Activated T-cell treated with anti-CD3 and anti-CD28 coated beads for 48 hours (primary cell): ENCODE measurements at places on chromosomes 4 and X.

DNA sequence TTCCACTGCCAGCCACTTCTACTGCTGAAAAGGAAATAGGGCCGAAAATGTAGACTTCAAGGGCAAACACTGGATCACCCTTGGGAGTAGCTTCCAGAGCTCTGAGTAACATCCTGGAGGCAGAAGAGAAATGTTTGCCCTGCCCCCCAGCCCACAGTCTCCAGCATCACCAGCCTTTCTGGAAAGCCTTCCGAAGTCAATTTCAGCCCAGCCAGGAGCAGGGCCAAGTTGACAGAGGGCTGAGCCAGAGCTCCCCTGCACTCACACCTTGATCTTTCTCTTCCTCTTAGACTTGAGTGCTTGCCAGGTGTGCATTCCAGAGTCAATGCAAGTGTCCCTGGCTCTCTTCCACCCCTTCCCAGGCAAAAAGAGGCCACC lies 35.2 kb downstream of the SLC25A5 start:
- no peak for DNase-seq

GRCh38 chrX:38847206-38847902 lies 46.1 kb downstream of the MID1IP1 start:
- DNase-seq, result no peak

DNA sequence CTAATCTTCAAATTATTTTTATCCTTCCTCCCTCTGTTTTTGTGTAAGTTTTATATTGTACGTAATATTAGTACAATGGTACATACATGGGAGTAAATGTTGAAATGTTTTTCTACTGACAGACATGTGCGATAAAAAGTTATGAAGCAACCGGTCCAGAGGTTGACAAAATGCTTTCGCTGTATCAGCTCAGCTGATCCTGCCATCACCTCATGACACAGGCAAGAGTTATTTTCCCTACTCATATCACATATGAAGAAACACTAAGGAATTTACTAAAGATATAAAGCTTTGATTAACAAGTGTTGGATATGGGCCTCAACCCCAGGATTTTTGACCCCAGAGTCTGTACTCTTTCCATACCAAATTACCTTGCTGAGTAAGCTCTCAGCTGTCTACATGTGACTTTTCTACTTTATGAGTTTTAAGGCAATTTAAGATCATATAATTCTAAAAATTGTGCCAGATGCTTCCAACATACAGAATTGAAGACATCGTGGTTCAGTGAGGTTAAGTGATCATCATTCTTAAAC lies 50.0 kb downstream of the CLCN5 start:
- no peak for DNase-seq

DNA sequence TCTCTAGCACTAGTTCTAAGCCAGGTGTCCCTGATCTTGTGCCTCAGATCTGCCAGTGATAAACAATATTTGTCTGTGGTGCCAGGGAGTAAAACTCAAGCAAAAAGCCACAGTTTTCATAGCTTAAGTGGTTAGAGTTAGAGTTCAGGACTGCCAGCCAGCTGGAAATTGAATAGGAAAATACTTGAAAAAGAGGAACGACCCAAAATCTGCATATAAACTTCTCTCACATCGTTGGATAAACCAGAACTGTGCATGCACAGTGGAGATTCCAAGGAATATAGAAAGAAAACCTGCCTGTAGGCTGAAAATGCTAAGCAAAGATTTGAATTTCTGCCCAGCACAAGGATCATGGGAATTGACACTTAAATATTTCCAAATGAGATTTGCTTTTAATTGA lies 35.0 kb upstream of the GNPDA2 start:
- DNase-seq, result no peak

DNA sequence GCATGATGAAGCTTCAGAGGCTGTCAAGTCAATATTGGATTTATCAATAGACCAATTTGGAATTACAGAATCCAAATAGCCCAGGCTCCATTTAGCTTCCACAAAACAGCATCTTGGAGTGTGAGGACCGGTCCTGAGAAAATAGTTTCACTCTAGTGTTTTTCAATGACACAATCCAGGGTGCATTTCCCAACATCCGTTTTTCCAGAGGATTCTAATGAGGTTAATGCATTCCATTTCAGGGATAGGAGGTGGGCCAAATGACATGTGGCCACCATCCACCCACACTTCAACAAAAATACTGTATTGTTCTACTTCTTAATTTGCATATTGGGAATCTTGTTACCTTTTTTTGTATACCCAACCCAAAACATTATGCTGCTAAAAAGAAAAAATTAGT lies 229.8 kb upstream of the LDB2 start:
- no peak for DNase-seq

- DNase-seq, result peak; percentile 52
These were observed 483.6 kb downstream of the BCOR start for GRCh38 chrX:39613997-39614679.

DNA sequence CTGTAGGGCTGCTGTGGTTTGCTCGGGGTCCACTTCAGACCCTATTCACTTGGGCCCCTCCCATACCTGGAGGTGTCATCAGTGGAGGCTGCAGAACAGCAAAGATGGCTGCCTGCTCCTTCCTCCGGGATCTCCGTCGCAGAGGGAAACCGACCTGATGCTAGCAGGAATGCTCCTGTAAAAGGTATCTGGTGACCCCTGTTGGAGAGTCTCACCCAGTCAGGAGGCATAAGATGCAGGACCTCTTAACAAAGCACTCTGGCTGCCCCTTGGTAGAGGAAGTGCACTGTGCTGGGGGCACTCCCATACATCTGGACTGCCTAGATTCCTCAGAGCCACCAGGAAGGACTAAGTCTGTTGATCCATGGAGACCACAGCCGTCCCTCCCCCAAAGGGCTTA lies 296.9 kb downstream of the GRID2 start:
- DNase-seq, result no peak

- no peak for DNase-seq
These were observed 779 bp downstream of the GABRQ start for GRCh38 chrX:152638443-152638904.

DNA sequence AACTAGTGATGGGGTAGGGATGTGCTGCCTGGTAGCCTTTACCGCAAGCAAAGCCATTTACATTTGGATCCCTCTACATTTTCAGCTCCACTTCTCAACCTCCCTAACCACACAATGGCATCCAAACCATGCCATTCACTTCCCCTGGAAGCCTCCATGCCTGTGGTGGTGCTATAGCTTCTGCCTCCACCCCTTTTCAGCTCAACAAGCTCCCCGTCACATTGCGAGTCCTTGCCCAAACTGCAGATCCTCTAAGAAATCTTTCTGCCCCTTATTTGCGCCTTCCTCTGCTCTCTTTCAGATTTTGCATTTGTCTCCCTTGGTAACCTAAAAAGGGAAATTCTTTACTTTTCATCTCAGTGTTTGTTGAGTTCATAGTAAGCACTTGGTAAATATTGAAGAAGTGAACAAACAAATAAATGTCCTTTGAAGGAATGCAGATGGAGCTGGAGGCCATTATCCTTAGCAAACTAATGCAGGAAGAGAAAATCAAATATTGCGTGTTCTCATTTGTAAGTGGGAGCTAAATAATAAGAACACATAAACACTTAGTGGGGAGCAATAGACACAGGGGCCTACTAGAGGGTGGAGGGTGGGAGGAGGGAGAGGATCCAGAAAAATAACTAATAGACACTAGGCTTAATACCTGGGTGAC lies 6.9 kb downstream of the CYTL1 start:
- no peak for DNase-seq

DNA sequence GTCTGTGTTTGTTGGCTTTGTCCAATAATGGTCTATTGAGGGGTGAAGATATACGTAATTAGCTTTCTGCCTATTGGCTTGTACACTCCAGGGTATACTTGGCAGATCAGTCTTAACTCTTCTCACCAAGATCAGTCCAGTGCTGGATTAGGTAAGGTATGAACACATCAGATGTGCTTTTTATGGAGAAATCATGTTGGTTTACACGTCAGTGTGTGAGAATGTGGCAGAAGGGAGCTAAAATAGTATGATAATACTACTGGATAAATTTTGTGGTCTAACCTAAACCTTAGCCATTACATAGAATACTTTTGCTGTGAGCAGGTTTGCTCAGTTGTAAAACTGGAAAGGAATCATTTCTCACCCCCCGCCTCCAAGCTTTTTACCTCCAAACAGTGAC lies 4.2 kb downstream of the PDHA1 start:
- no peak for DNase-seq

GRCh38 chrX:94834226-94834625 lies 1160.2 kb downstream of the FAM133A start:
- no peak for DNase-seq

- no peak for DNase-seq
These were observed 3.5 kb upstream of the SH3BP2 start for GRCh38 chr4:2789351-2789750.

DNA sequence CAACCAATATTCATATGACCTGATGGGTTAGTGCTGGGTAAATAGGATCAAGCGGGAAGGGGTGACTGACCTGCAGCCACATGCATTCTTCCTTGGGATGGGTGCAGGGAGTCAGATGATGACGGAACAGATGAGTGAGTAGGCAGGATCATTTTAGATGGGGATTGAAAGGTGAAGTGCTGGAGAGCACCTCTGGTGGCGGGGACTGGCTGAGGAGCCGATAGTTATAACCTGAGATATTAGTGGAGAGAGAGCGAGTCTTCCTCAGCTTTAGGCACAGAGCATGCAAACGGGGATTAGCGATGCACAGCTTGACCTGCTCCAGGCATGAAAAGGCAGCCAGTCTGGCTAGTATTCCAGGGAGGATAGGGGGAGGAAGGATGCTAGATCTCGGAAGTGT lies 99.1 kb downstream of the AFF1 start:
- no peak for DNase-seq

GRCh38 chr4:26557164-26557563 lies 26.7 kb upstream of the TBC1D19 start:
- DNase-seq, result no peak

DNA sequence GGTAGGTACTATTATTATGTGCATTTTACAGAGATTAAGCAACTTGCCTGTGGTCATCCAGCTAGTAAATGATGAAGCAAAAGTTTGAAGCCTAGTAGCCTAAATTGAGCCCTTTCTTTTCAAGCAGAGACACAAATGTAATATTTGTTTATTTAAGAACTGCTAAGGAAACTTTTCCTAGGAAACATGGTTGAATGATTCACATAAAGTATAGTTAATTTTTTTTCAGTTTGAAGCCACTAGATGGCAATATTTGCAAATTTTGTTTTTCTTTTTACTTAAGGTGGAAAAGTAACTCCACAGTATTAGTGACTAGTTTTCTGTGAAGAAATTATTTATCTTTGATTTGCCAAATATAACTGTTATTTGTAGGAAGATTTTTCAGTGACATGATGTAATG lies 52.8 kb upstream of the ANKRD17 start:
- DNase-seq, result no peak

GRCh38 chr4:182648766-182649165 lies 268.4 kb downstream of the DCTD start:
- DNase-seq, result no peak

DNA sequence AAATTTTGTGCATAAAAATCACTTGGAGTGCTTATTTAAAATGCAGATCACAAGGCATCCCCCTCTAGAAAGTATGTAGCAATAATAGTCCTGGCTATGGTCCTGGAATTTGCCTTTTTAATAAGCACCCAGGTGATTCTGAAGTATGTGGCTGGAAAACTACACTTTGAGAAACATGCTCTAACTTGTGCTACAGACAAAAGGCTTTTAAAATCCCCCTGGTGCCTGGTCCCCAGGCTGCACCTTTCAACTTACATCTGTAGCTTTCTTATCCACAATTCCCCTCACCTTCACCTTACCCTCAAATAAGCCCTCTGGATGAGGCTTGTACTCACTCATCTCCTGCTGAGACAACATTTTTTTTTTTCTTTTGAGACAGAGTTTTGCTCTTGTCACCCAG lies 21.1 kb downstream of the ART3 start:
- no peak for DNase-seq

- no peak for DNase-seq
These were observed 19.5 kb downstream of the ZAR1 start for GRCh38 chr4:48509543-48509942.

- DNase-seq, result peak; percentile 88
These were observed 82.3 kb upstream of the CD99 start for GRCh38 chrX:2608638-2609430.

DNA sequence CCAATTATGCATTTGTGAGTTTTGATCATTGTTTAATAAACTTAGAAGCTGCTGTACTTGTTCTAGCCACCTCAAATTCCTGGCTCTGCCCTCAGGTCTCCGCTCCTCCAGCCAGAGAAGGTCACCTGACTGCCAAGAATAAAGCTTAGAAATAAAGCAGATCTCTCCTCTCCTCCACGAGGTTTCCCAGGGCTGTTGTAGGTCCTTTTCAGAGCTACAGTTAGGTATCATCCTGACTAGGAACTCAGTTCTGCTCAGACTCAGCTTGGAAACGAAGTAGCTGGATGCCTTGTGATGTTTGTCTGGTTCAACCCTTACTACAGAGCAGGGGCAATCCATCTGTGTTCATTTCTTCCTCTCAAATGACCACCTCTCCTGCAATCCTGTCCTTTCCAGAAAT lies 79.1 kb upstream of the RAPGEF2 start:
- no peak for DNase-seq

DNA sequence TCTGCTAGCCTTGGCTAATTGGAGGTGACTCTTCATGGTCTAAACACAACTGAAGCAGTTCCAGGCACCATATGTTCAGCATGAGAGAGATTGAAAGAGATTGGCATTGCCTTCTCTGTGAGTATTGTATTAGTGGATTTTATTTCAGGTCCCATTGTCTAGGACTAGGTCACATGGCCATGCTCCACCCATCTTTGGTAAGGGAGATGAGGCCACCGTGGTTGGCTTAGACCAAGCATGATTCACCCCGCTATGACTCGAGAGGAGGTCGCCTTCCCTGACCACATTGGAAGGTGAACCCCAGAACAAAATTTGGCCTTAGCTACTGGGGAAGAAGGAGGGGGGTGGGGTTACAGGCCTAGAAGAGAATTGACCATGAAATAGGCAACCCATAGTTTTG lies 109.9 kb upstream of the BCOR start:
- DNase-seq, result peak; percentile 30

DNA sequence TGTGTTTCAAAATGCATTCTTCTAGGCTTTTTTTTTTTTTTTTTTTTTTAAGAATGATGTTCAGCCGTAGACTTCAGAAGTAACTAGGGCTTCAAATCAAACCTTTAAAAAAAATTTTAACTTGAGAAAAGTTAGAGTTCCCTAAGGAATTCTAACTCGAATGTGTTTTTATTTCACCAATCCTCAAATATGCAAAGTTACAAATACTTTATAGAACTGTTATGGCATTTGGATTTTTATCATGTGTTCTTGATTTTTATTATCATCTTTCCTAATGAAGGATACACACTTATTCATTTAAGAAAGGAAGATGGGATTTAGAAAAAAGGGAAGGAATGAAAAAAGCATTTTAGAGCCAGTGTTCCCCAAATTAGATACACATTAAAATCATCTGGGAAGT lies 200.6 kb upstream of the LDB2 start:
- no peak for DNase-seq
